ENCODE measurements at places on chromosomes 4 and X.

DNA sequence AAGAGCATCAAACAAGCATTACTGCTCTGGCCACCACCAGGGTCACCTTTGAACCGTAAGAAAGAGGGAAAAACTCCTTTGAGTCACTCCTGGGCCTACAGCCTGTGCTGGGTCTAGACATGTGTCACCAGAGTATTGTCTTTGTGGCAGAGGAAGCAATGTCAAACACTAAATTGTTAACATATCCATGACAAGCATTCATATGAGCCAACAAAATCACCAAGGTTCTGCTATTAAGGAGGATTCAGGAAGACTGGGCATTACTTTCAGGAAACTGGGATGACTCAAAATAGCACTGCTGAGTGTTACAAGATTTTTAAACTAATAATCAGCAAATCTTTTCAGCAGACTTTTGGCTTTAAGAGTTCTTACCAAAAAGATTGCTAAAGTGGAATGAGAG is 28.1 kb downstream of the LGI2 start:
- DNase-seq, result no peak

GRCh38 chr4:174135936-174136406 is 147.5 kb downstream of the FBXO8 start:
- DNase-seq, result no peak

- DNase-seq, result no peak
Measured at GRCh38 chrX:118536204-118536603, 40.6 kb downstream of the DOCK11 start.

DNA sequence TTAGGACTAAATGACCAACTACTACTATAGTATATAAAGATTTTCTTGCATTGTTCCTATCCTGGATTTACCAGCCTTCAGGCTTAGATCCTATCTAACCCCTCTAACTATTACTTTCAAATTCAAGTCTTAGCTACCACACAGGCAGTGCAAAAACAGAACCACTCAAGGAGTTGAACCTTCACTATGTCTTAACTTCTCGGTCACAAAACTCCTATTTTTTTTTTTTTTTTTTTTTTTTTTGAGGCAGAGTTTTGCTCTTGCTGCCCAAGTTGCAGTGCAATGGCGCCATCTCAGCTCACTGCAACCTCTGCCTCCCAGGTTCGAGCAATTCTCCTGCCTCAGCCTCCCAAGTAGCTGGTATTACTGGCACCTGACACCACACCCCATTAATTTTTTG is 6.3 kb upstream of the FAM200B start:
- DNase-seq, result no peak

- no peak for DNase-seq
Measured at GRCh38 chr4:149790172-149790907, 25.3 kb downstream of the IQCM start.

- DNase-seq, result no peak
Measured at GRCh38 chrX:133364196-133364595, 51.1 kb downstream of the GPC4 start.

- peak; percentile 3 for DNase-seq
Measured at GRCh38 chr4:109729117-109729717, 653 bp downstream of the PLA2G12A start.

GRCh38 chrX:9114245-9114644 is 80.3 kb upstream of the FAM9B start:
- DNase-seq, result no peak

- no peak for DNase-seq
Measured at GRCh38 chrX:44784241-44784640, 59.6 kb upstream of the DUSP21 start.

DNA sequence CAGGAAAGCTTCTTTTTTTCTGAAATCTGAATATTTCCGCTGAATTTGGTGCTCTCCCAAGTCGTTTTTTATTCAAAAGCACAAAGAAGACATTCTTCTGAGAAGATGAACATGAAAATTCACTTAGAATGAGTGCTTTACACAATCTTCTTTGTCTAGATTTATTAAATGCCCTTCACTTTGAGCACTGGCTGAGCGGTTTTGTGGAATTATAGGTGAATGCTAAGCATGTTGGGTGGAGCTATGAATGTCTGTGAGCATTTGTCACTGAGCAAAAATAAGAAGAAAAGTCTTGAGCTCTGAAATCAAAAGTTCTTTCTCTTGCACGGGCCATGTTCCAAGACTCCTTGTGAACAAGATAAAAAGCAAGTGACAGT is 13.1 kb downstream of the GASK1B start:
- no peak for DNase-seq

Data from activated CD8-positive, alpha-beta memory T cell treated with anti-CD3 and anti-CD28 coated beads for 1 hour (primary cell).